Activated CD8-positive, alpha-beta memory T cell treated with anti-CD3 and anti-CD28 coated beads, Interleukin-2, amount 10 ng/mL, durations not matched to agents 7 days and 5 days (primary cell): ENCODE measurements at places on chromosomes 13 and 19.
A peak's percentile ranks its signal among the peaks of the same experiment; 100 is the strongest.

GRCh38 chr19:14366529-14366928, 14.7 kb upstream of the ADGRE5 start:
- DNase-seq, result peak; percentile 93

DNA sequence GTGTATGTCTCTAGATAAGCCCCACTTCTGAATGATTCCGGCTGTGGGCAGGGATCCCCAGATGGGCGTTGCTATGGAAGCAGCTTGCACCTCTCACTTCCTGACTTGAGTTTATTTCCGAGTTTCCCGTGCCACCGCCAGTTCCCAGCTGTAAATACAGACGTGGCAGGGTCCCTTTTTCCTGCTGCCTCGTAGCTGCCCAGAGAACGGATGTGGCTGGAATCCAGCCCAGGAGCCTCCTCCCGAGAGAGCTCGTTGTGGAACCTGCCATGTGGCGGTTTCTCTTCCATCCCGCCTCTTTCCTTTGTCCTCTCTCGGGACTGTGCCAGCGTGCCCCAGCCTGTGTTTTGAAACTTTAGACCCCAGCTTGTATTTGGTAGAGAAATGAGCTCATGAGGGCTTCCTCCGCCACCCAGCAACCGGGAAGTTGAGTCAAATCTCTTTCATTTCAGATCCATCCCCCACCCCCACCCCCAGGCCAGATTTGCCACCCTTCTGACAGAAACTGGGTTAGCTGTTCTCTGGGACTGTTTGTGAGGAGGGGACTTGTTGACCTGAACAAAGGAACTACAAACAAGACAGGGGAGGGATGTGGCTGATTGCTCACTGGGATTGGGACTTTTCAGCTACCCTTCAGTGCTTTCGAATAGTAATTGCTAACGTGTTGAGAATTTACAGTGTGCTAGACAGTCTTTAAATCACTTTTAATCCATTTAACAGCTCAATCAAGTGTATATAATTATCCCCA, 96.6 kb downstream of the SIPA1L3 start:
- DNase-seq, result peak; percentile 51

DNA sequence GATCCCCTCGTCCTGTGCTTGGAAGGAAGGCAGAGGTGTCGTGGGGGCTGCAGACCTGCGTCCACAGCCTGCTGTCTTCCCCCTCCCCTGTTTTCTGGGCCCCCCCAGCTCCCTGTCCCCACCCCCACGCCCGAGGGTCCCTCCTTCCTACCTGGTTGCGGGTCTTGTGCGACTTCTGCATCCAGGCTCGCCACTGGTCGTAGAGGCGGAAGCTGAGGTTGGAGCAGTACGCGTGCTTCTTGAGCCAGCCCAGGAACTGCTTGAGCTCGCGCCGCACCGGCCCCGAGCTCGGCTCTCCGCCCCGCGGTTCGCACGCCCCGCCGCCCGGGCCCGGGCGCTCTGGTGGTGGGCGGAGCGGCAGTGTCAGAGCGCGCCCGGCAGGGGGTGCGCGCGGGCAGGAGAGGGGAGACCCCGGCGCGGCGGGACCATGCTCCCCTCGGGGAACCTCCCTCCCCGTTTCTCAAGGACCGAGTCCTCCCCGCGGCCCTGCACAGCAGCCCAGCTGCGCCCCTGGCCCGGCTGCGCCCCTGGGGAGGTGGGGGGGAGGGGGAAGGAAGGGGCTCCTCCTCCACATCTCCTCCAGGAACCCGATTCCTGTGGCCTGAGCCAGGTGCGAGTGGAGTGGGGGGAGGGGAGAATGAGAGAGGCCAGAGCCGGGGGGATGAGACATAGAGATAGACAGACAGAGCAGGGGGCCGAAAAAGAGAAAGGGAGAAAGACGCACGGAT, 5.7 kb downstream of the REX1BD start:
- DNase-seq, result peak; percentile 71

DNA sequence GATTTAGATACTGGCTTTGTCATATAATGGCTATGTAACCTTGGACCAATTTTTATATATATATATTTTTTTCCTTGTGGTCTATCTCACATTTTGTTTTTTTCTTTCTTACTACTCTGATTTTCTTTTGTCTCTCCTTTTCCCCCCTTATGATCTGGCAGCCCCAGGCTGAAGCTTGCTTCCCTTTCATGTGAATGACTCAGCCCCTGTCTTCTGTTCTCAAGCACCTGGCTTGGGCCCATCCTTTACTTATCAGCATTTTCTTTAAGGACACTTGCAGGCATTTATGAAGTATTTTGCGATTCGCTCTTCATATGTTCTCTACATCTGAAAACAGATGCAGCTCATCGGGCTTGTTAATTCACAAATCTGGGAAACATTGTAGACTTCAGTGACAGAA, 163.6 kb downstream of the SPRY2 start:
- no peak for DNase-seq

DNA sequence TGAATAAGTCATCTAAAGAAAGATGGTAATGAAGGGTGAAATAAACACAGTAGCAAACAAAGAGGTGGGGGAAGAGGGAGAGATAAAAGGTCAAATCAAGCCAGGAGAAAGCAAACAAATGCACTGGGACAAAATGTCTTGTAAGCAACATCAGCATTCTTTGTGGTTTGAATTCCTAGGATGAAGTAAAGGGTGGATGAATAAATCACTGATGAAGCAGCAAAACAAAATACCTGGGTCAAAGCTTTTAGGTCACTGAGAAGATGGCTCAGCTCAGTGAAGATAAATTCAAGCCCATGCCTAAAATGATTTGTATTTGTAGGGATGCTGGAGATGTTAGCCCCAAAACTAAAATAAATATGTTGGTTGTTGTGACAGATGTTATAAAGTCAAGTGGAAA, 86.5 kb upstream of the FBXL3 start:
- no peak for DNase-seq

GRCh38 chr13:101527130-101527529, 74.7 kb downstream of the ITGBL1 start:
- DNase-seq, result no peak
